Stimulated activated CD8-positive, alpha-beta memory T cell treated with anti-CD3 and anti-CD28 coated beads, Interleukin-7, amount 100 ng/mL, for 4 hours (primary cell): ENCODE measurements at places on chromosomes 2 and 18.

DNA sequence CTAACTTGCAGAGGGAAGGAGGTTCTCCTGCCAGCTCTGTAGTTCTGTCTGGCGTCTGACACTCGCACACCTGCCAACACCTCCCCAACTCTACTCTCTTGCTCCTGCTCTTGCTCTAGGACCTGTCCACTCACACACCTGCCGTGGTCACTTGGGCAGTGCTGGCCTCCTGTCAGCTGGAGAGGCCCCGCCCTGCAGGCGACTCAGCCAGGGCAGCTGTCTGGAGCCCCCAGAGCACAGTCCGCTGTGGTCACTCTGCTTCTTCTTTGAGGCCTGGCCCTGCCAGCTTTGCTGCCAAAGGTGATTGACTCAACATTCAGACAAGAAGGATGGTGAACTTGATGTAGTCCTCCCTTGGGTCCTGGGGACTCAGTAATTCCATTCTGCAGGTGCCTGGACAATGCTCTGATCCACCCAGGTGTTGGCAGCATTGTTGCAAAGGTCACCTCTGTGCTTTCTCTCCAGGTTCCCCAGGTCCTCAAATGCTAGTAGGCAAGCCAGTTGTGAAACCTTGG lies 18.7 kb downstream of the TPO start:
- no peak for DNase-seq

- DNase-seq, result no peak
Measured at GRCh38 chr18:46001074-46001473, 33.9 kb upstream of the EPG5 start.

DNA sequence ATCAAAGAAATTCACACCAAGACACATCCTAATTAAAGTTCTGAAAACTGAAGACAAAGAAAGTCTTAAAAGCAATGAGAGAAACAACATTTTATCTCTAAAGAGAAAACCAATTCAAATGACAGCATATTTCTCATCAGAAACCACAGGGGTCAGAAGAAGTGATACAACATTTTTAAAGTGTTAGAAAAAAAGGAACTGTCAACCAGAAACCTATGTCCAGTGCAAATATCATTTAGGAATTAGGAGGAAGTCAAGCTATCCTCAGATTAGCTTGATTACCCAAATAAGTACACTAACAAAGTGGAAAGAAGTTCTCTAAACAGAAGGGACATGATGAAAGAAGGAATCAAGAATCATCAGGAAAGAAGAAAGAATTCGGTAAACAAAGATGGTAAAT lies 59.5 kb upstream of the BCL2L11 start:
- DNase-seq, result no peak

GRCh38 chr2:142347751-142348150 lies 216.9 kb upstream of the LRP1B start:
- no peak for DNase-seq

GRCh38 chr2:228847684-228848083 lies 423.4 kb downstream of the PID1 start:
- no peak for DNase-seq

DNA sequence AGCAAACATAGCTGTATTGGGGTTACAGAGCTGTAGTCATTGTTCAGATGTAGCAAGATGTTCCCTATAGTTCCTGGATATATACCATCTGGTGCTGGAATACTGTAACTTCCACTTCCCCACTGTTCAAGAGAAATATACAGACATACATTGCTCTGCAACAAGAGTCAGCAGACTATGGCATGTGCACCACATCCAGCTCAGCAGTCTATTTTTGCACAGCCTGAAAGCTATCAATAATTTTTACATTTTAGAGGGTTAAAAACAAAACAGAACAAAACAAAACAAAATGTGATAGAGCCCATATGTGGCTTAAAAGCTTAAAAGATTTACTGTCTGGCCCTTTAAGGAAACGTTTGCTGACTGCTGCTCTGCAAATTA lies 31.8 kb upstream of the VIT start:
- no peak for DNase-seq

DNA sequence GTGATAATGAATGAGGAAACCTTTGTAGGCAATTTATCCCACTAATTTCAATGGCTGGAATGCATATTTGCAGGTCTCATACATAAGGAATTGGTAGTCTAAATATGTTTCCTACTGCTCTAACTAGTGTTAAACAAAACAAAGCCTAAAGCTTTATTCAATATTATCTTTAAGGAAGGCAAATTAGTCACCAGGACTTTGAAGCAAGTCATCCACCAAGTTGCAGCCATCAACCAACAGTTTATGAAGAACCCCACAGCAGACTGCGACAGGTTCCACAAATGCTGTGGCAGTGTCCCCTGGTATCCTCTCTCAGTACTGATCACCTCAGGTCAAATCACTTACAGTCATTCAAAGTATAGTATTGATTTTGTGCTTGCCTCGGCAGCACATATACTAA lies 181.5 kb upstream of the ZFP36L2 start:
- no peak for DNase-seq

GRCh38 chr2:222976521-222977061 lies 75.4 kb upstream of the KCNE4 start:
- no peak for DNase-seq

DNA sequence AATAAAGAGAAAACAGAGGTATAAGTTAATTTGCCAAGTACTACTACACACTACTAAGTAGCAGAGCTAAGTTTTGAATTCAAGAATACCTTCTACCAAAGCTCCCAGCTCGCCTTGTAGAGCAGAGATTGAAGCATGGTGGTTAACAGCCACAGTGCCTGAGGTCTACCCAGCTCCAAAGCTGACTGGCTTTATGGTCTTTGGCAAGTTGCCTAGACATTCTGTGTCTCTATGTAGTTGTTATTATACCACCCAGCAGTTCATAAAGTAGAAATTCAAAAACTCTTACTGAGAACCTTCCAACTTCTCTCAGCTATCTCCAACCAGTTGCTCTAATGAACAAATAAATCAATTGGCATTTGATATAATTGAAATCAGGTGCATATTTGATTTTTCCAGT lies 87.8 kb downstream of the PDE11A start:
- no peak for DNase-seq

- no peak for DNase-seq
Measured at GRCh38 chr2:20220806-20221554, 4.0 kb downstream of the SDC1 start.
